ENCODE measurements at places on chromosomes 2 and 18.
A peak's percentile ranks its signal among the peaks of the same experiment; 100 is the strongest.

DNA sequence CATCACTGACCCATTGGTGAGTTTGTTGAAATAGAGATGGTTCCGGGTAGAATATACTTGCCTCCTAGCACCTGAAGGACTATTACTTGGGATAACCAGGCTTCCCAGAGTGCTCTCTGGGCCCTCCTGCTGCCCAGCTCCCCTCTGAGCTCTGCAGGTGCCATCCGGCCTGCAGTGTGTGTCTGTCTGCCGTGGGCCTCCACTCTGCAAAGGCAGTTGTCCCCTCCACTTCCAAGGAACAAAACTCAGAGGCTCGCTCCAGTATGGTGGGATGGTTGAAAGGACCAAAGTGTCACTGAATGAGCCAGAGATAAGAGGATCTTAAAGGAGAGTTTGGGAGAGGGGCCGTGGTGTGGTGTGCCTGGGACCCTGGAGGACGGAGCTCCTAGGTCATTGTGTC is 57.3 kb downstream of the SH3BP4 start:
- no peak for DNase-seq

DNA sequence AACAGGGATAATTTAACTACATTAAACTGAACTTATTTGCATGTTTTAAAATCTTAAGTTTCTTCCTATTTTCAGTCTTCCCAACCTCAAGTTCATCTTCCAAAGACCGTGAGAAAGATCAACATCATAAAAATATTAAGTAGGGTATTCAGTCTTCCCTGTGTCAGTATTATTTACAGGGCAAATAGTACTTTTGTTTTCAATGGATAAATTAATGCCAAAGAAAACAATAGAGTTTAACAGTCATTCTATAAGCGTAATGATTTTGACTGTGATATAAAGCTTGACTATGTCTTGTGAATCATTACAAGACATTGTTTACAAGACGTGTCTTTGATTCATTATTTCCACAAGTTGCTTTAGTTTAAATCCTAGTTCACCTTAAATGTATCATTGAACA is 48.0 kb upstream of the NRXN1 start:
- DNase-seq = no peak

- DNase-seq = no peak
Observed at GRCh38 chr2:42054714-42055430, 7.1 kb downstream of the PKDCC start.

- no peak for DNase-seq
Observed at GRCh38 chr18:21110713-21111345, 784 bp downstream of the ROCK1 start.

DNA sequence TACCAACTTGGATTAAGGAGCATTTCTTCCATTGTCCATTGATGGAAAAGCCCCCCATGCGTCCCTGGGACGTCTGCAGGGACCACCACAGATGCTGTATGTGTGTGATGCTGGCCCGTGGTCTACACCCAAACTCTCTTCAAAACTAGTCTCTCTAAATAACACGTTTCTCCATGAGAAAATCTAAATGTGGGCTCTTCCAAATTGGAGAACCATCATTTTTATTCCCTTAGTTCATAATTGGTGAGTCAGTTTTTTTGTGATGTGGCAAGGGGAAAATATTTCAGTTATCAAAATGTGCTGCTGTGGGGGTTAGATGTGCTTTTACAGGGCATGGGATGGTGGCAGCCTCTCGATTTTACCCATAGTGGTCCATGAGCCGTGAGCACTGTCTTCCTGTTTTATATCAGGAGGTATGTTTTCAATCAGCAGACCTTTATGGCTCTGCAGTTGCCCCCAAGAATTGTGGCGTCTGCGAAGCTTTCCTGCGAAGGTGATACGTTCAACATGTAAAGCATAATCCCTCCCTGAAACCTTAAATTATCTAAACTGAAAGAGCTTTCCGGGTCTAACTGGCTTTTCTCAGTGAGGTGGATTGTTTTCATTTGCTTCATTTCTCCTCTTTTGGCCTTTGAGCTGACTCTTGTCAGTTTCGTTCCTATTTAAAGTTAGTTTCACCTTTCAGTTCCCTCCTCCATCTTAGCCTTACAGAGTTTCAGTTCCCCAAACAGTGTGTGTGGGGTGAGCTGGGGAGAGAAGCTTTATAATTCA is 78.4 kb downstream of the SETBP1 start:
- DNase-seq = no peak

- DNase-seq = no peak
Observed at GRCh38 chr2:149741646-149742045, 154.1 kb upstream of the MMADHC start.

- DNase-seq = no peak
Observed at GRCh38 chr2:129490641-129491040, 488.8 kb upstream of the RAB6C start.

GRCh38 chr2:17583166-17583565 is 42.7 kb downstream of the VSNL1 start:
- DNase-seq = no peak

DNA sequence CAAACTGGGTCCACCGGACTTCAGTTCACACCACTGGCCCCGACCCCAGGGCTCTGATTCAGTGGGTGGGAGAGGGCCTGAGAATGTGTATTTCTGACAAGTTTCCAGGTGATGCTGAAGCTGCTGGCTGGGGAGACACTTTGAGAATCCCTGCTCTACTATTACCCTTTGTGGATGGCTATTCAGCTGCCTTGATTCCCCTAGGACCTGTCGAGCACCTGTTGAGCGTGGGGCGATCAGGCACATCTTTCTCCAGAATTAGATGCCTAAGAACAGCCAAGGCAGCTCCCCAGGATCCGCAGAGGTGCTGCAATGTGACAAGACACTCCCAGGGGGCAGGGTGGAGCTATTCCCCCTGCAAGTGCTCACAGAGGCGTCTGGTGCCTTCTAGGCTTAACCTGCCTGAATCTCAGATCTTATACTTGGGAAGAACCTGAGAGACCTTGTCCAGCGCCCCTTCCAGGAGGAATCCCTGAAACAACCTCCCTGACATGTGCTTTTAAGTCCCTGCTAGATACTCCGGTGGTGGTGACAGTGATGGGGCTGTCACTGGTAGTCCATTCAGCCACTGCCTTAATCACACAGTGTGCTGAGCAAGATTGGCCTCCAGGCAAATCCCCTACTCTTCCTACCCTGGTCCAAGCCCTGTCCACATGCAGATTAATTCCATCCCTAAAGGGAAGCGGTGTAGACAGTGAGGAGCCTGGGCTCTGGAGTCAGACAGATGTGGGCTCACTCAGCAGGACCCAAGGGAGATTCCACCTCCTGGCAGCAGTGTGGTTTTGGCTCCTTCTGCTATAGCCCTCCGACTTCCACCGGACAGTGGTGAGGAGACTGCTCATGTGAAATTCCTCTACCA is 43.4 kb upstream of the OTOF start:
- DNase-seq = peak; percentile 22

DNA sequence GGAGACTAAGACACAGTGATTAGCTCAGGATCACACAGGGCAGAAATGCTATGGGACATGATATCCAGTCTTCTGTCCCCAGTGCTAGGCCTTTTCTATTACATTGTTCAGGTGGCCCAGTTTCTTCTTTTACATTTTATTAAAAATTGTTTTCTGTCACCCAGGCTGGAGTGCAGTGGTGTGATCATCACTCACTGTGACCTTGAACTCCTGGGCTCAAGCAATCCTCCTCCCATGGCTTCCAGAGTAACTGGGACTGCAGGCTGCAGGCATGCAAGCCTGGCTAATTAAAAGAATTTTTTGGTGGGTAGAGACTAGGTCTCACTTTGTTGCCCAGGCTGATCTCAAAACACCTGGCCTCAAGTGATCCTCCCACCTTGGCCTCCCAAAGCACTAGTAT is 15.4 kb downstream of the PDK1 start:
- no peak for DNase-seq

DNA sequence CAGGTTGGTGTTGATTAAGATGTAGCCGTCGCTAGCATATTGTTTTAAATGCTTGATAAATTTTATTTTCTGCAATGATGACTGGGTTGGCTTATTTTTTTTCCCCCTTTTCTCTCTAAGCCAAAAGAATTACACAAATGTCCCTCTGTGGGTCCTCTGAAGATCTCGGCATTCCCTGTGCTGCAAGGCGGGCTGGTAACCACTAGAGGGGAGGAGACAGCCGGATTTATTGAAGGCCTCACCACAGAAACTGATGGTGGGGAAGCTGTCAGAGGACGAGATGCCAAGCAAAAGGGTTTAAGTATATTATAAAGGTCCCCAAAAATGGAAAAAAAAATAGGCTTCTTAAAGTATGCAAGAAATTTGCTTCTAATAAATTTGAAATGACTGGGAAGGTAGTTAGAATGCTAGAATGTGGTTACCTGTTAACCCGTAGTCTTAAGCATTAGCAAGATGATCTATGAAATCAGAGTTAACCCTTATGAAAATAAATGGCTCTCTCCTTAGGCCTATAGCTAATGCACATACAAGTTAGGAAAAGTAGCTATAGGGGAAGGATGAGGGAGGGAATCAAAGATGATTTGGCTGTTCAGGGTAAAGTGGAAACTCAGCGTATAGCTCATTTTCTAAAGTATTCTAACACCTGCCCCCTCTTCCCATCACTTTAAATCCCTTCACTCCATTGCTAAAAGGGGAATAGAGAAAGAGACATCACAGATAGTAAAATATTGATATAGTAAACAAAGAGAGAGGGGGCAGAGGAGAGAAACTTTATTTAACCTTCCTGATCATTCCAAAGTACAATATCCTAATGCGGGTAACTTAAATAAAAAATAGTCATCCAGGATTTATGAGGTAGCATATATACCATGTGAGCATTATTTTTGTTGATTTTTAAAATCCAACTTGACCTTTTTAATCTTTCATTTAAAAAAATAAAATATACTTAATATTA is 894.5 kb upstream of the POU3F3 start:
- peak; percentile 51 for DNase-seq

- no peak for DNase-seq
Observed at GRCh38 chr2:219908538-219908937, 281.1 kb downstream of the SLC4A3 start.

- DNase-seq = no peak
Observed at GRCh38 chr2:144382849-144383248, 137.1 kb downstream of the ZEB2 start.

GRCh38 chr2:33241072-33241471 is 235.4 kb upstream of the RASGRP3 start:
- DNase-seq = no peak

DNA sequence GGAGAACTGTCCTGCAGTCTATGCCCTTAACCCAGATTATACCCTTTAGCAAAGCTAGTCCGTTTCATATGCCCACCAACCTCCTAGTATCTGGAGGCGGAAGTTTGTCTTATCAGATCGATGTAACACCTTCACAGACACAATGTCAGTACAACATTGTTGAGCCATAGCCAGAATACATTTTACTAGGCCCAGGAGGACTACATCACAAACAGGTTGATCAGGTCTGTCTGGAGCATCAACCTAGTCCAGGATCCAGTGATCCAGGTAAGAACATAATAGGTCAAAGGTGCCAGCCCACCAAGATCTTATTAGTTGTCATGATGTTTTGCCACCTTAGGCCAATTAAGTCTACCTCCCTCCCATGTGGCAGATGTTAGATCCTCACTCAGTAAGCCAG is 2.0 kb upstream of the TPRKB start:
- DNase-seq = no peak

DNA sequence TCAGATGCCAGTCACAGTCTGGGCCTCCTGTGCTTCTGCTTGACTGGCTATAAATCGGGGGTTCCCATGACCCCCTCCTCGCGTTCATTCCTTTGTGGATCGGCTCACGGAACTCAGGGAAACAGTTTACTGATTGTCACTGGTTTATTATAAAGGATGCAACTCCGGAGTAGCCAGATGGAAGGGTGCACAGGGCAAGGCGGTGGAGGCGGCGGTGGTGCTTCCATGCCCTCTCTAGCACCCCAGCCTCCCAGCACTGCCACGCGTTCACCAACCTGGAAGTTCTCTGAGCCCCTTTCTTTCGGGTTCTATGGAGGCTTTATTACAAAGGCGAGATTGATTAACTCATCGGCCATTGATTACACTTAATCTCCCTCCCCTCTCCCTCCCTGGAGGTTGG is 15.6 kb downstream of the LPIN1 start:
- no peak for DNase-seq

DNA sequence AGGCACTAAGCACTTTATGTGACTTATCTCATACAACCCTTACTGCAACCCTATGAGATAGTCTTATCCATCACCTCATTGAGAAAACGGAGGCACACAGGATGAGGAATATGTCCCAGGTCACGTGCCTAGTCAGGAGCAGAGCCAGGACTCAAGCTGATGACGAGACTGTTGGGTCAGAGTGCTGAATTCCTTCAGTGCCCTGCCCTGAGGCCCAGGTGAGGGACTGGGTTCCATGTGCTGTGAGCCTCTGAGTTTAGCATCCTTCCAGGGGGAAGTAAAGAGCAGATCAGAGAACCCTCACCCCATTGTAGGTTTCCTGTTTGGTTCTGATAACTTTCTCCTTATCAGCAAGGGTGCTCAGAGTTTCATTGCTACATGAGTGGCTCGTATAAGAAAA is 11.7 kb upstream of the EDAR start:
- no peak for DNase-seq

DNA sequence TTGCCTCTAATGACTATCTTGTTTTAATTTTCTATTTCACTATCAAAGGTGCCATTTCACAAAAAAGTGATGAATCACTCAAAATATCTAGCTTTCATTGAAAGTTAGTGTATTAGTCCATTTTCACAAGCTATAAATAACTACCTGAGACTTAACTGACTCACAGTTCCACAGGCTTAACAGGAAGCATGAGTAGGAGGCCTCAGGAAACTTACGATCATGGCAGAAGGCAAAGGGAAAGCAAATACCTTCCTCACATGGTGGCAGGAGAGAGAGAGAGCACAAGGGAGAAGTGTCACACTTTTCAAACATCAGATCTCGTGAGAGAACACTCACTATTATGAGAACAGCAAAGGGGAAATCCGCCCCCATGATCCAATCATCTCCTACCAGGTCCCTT is 1220.4 kb upstream of the ZEB2 start:
- no peak for DNase-seq

DNA sequence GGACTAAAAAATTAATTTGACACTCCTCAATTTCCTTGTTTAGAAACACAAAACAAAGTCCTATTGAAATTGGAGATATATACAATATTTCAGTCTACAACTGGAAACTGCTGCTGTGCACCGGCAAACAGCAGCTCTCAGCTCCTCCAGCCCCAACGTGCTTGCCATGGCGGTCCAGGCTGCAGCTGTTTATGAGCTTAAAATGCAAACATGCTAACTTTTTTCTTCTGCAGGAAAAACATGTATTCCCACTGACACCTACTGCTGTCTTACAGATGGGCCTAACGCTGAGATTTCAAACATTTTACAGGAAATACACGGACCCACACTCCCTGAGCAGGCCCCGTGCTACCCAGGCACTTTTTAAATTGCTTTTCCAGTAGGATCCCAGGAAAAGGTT is 195.5 kb downstream of the BCL11A start:
- DNase-seq = no peak

DNA sequence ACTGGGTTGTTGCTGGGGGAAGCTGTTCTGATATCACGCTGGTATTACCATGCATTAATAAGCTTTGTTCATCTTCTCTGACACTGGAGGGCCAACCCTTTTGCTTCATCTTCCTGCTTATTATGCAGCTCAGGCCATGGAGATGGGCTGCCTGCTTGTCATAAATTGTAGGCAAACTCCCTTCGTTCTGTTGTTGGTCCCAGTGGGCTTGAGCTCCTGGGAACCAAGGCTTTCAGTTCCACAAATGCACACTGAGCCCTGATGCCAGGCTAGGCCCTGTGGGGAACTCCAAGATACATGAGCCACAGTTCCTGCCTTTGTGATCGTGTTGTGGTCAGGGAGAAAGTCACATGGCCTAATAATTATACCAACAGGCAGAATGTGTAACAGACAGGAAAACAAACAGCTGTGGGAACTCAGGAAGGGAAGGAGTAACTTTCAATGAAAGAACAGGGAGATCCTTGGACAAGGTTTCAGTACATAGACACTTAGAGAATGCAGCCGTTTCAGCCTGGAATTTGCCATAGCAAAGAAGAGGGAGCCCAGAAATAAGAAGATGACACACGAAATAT is 49.0 kb upstream of the BCL2L11 start:
- DNase-seq = no peak
